ENCODE measurements at places on chromosomes 12 and 14.

- peak overlapping the region; percentile 80 for H3K4me3 ChIP-seq
- H3K36me3 ChIP-seq = no peaks in the 10 kb centered on the region
- no peaks in the 10 kb centered on the region for H3K27me3 ChIP-seq
- no peak for DNase-seq
Observed at GRCh38 chr12:12725956-12726554, 8.9 kb downstream of the CDKN1B start.

DNA sequence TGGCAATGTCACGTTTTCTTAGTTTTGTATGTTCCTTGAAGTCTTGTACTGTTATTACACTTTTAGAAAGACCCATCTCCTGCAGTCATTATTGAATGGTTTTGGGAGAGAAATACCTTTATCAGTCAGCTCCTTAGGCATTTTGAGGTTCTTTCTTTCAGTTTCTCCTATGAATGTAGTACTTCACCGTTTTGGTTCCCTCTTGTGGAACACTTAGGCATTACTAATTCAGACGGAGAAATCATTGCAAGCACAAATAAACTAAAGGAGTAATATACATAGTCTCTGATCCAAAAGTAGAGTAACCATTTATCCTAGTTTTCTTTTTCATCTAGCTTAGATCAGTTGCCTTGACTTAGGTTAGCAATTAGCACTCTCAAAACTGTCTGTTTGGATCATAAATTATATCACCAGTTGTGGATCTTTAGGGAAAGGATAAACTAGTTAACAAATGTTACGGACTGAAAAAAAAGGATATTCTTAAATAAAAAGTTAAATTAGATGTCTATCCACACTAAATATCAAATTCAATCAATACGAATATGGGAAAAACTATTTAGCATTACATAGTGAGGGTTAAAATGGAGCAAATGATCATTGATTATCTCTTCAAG is 1538.3 kb upstream of the SEL1L start:
- no peak for DNase-seq
- no peak overlapping the region for H3K27ac ChIP-seq
- H3K4me3 ChIP-seq = no peak overlapping the region
- no peaks in the 10 kb centered on the region for H3K4me1 ChIP-seq
- no peaks in the 10 kb centered on the region for H3K36me3 ChIP-seq
- no peaks in the 10 kb centered on the region for H3K27me3 ChIP-seq

DNA sequence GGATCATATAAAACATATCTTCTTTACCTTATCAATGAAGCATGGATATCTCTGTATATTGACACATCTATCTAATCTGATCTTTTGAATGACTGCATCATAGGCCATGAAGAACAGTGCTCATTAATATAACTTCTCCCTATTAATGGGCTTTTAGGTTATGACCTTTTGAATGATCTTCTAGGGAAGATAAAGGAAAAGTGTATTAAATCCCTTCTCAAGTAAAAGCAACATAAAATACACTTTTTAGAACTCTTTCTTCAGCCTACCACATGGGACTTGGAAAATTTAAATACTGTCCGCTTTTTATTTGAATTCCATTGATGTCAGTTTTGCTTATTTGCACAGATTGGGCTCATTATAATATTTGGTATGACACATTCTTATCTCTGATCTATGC is 425.4 kb downstream of the MED13L start:
- H3K4me1 ChIP-seq = no peaks in the 10 kb centered on the region
- H3K36me3 ChIP-seq = no peaks in the 10 kb centered on the region
- H3K4me3 ChIP-seq = no peak overlapping the region
- H3K27ac ChIP-seq = no peak overlapping the region

GRCh38 chr14:61513986-61514830 is 181.1 kb upstream of the HIF1A start:
- peak overlapping the region; percentile 43 for H3K27ac ChIP-seq
- DNase-seq = no peak
- no peaks in the 10 kb centered on the region for H3K27me3 ChIP-seq
- H3K4me3 ChIP-seq = no peak overlapping the region

DNA sequence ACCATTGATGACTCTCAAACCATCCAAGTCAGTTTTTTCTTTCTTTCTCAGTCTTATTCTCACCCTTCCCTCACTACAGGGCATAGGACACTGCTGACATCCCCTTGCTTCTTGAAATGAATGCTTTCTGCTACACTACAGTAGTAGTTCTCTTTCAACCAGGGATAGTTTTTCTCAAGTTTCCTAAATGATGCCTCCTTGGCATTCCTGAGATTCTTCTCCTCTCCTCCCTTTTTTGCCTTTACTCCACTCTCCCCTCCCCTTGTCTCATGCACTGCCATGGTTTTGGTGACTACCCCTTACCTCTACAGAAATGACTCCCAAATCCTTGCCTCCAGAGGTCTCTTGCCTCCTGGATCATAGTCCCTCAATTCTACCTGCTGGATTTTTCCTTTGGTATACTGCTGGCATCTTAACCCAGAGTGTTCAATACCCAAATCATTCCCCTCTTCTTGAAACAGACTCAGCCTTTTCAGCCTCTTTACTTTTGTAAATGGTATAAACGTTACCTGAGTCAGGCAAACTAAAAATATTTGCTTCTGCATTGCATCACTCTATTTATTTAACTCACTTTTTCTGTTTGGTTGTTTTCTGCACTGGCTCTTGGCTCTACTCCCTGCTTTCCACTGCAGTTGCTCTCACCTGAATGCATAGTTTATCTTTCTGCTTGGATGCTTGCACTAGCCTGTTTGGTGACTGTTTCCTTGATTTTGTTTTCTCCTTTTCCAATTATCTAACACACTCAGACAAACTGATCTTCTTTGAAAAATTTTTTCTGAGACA is 211.6 kb upstream of the IGF1 start:
- no peaks in the 10 kb centered on the region for H3K27me3 ChIP-seq
- no peaks in the 10 kb centered on the region for H3K4me1 ChIP-seq
- no peaks in the 10 kb centered on the region for H3K36me3 ChIP-seq
- H3K27ac ChIP-seq = no peak overlapping the region
- no peak overlapping the region for H3K4me3 ChIP-seq

- no peak overlapping the region for H3K4me3 ChIP-seq
- H3K4me1 ChIP-seq = peaks cover 25% of the 10 kb centered on the region
- DNase-seq = no peak
- no peaks in the 10 kb centered on the region for H3K36me3 ChIP-seq
- no peaks in the 10 kb centered on the region for H3K27me3 ChIP-seq
Observed at GRCh38 chr14:103538291-103539055, 9.5 kb downstream of the TRMT61A start.

DNA sequence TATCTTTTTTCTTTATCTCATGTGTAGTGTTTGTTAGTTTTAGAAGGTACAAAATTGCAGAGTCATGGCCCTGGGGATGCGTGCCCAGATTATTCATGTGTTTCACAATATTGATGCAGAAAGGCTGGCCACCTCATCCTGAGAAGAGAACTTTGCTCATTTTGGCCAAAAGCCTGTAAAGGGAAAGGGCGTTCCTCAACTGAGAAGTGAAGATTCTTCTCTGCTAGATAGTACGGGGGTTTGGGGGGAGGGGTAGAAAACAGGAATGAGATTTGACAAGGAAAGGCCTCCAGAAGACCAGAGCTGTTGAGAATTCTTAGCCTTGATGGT is 1.7 kb downstream of the MGST1 start:
- H3K27me3 ChIP-seq = no peaks in the 10 kb centered on the region
- H3K36me3 ChIP-seq = no peaks in the 10 kb centered on the region
- peak overlapping the region; percentile 95 for H3K27ac ChIP-seq

GRCh38 chr14:90583427-90583826 is 186.6 kb downstream of the CALM1 start:
- H3K4me3 ChIP-seq = no peak overlapping the region
- no peaks in the 10 kb centered on the region for H3K27me3 ChIP-seq
- no peaks in the 10 kb centered on the region for H3K36me3 ChIP-seq
- no peak overlapping the region for H3K27ac ChIP-seq

- DNase-seq = no peak
- no peaks in the 10 kb centered on the region for H3K4me1 ChIP-seq
- no peaks in the 10 kb centered on the region for H3K27me3 ChIP-seq
- H3K36me3 ChIP-seq = no peaks in the 10 kb centered on the region
- no peak overlapping the region for H3K4me3 ChIP-seq
Observed at GRCh38 chr14:39228509-39229221, 5.0 kb upstream of the MIA2 start.

GRCh38 chr14:92431199-92431725 is 82.3 kb upstream of the RIN3 start:
- DNase-seq = no peak
- no peak overlapping the region for H3K4me3 ChIP-seq
- no peaks in the 10 kb centered on the region for H3K4me1 ChIP-seq

- no peaks in the 10 kb centered on the region for H3K4me1 ChIP-seq
- H3K27ac ChIP-seq = peak overlapping the region; percentile 68
- peak overlapping the region; percentile 20 for H3K4me3 ChIP-seq
- H3K27me3 ChIP-seq = no peaks in the 10 kb centered on the region
- peak; percentile 93 for DNase-seq
Observed at GRCh38 chr12:113098441-113099028, 37.0 kb downstream of the RASAL1 start.

GRCh38 chr14:31541702-31542101 is 19.5 kb upstream of the NUBPL start:
- no peak for DNase-seq
- no peaks in the 10 kb centered on the region for H3K4me1 ChIP-seq
- no peaks in the 10 kb centered on the region for H3K27me3 ChIP-seq

- no peak overlapping the region for H3K4me3 ChIP-seq
- no peaks in the 10 kb centered on the region for H3K27me3 ChIP-seq
- no peak overlapping the region for H3K27ac ChIP-seq
- H3K36me3 ChIP-seq = no peaks in the 10 kb centered on the region
- peaks cover 33% of the 10 kb centered on the region for H3K4me1 ChIP-seq
Observed at GRCh38 chr12:53056901-53057300, 7.0 kb downstream of the TNS2 start.

All from breast epithelium (tissue), 4 donors.